NCI-H510A (cell line): ENCODE measurements at places on chromosomes 12 and 14.

- no peak for DNase-seq
Observed at GRCh38 chr12:116171549-116171948, 105.9 kb downstream of the MED13L start.

DNA sequence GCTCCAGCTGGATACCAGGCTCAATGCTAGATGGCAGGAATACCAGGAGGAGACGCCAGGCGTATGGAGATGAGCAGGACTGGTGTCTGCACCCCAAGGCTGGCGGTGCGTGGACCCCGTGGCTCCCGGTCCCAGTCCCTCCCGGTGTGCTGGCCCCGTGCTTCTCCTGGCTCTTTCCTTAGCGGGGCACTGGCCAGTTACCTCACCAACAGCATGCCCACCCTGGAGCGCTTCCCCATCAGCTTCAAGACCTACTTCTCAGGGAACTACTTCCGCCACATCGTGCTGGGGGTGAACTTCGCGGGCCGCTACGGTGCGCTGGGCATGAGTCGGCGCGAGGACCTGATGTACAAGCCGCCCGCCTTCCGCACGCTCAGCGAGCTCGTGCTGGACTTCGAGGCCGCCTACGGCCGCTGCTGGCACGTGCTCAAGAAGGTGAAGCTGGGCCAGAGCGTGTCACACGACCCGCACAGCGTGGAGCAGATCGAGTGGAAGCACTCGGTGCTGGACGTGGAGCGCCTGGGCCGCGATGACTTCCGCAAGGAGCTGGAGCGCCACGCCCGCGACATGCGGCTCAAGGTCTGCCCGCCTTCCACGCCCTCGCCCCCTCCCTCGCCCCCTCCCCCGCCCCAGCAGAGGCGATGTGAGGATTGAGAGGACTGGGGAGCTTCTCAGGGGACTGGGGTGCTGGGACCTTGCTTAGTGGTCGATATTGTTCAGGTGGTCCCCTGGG, 14.6 kb downstream of the VASH1 start:
- no peak for DNase-seq

DNA sequence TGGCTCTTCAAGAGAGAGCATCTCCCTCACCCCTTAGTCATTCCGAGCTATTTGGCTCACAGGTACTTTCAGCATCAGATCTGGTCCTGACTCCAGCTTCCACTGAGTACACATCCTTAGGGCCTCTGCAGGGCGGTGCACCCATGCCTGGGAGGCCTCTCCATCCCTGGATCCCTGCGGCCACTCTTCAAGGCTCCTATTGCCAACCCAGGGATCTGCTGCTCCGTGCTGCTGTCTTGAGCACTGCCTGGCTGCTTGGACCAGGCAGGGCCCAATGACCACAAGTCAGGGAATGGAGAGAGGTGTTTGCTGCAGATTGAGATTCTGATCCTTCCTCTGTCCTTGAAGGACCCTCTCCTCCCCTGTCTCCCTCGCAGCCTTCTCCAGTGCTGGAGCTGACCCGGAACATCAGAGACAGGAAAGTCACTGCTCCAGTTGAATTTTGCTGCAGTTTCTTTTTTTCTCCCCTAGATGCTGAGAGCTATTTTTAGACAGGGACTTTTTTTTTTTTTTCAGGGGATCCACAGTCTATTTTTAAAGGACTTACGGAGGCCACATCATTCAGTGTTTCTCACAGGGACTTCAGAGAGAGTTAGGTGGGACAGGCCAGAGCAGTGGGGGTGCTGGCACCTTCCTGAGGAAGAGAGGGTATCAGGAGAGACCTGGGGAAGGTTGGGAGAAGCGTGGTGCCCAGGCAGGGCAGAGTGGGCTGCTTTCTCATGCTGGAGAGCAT, 50.1 kb upstream of the KCNA1 start:
- DNase-seq, result no peak

- no peak for DNase-seq
Observed at GRCh38 chr12:123942238-123942653, 30.4 kb downstream of the CCDC92 start.

GRCh38 chr14:103908580-103908979, 19.7 kb upstream of the TDRD9 start:
- DNase-seq, result no peak
